H9 (cell line): ENCODE measurements at places on chromosomes 12 and 14. TPM values are rescaled to one million over a fixed set of nuclear protein-coding genes. Genes with fewer than 3 reads are reported as not detected.

RNASE2 gene
- total RNA-seq = not detected in 2 replicates

OTOGL gene
- 0.11 and 0.24 TPM in 2 replicates for total RNA-seq

ADCY6 gene
- 30.2 and 31.1 TPM in 2 replicates for total RNA-seq

CCDC197 gene
- not detected in 2 replicates for total RNA-seq

RIMBP2 gene
- 0.70 TPM in 2 replicates for total RNA-seq

DNA sequence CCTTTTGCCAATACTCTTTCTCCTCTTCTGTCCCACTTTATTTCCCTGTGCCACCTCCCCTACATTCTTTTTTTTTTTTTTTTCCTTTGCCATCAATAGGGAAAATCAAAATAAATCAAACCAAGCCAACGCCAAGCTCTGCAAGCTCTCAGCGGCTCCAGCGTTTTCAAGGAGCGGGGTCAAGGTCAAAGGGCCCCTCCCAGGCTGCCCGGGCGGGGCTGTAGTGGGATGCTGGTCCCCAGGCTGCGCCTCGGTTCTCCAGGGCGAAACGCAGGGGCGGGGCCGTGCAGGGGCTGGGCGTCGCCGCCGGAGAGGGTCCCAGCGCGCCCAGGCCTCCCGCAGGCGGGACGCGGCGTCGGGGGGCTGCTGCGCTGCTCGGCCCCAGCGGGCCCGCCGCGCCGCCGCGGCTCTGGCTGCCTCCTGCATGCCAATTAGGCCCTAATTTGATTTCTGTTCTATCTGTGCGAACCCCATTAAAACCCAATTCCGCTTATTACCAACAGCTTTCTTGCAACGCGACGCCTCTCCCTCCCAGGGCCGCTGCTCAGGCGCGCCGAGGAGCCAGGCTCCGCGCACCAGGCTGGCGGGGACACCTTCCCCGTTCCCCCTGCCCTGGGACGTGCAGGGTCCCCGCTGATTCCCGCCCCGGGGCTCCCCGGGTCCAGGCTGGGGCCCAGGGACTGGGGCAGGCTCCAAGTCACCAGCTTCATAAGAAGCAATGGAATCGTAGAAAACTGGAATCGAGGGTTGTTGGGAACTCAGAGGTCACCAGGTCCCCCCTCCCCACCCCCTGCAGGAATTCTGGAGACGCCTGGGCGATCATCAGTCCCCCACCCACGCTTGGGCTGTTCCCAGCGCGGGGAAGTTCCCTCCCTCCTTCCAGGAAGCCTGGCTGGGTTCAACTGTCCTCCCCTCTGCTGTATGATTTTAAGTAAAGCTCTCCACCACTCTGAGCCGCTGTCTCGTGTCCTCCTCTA lies 50.7 kb upstream of the MAP1LC3B2 start:
- no peaks in the 10 kb centered on the region for H3K36me3 ChIP-seq
- H3K4me3 ChIP-seq = peak overlapping the region; percentile 69
- H3K27me3 ChIP-seq = no peaks in the 10 kb centered on the region; the same call in none of the 2 replicates
- no peak overlapping the region for H3K27ac ChIP-seq
- H3K4me1 ChIP-seq = no peaks in the 10 kb centered on the region

- DNase-seq = no peak
- no peaks in the 10 kb centered on the region; the same call in 2 of the 3 replicates for H3K36me3 ChIP-seq
- no peaks in the 10 kb centered on the region for H3K4me1 ChIP-seq
- no peak overlapping the region for H3K27ac ChIP-seq
- peaks cover 20% of the 10 kb centered on the region for H3K27me3 ChIP-seq
Measured at GRCh38 chr14:77270361-77271112, 469 bp downstream of the NGB start.

GRCh38 chr12:29159661-29160060 lies 10.6 kb downstream of the FAR2 start:
- H3K4me3 ChIP-seq = no peak overlapping the region
- no peaks in the 10 kb centered on the region for H3K4me1 ChIP-seq
- no peaks in the 10 kb centered on the region for H3K36me3 ChIP-seq
- H3K27ac ChIP-seq = no peak overlapping the region

DNA sequence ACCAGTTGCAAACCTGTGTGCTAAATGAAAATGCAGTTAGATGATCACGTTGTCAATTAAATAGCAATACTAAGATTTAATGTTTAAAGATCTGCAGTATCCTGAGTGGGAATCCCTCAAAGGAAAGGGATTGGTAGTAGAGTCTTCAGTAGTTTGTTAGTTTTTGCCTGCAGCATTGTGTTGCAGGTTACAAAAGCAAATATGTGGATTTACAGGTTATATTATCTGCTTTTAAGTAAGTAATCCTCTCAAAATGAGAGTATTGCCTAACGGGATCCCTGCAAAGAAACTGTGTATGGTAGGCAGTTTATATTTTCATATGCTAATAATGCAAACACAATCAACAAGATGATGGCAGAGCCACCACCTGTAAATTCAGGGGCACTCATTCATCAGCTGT lies 72.2 kb upstream of the OSBPL8 start:
- H3K4me1 ChIP-seq = peaks cover 4% of the 10 kb centered on the region; the same call in 1 of the 2 replicates
- H3K27me3 ChIP-seq = no peaks in the 10 kb centered on the region
- no peaks in the 10 kb centered on the region for H3K36me3 ChIP-seq
- H3K27ac ChIP-seq = no peak overlapping the region
- no peak for DNase-seq

DNA sequence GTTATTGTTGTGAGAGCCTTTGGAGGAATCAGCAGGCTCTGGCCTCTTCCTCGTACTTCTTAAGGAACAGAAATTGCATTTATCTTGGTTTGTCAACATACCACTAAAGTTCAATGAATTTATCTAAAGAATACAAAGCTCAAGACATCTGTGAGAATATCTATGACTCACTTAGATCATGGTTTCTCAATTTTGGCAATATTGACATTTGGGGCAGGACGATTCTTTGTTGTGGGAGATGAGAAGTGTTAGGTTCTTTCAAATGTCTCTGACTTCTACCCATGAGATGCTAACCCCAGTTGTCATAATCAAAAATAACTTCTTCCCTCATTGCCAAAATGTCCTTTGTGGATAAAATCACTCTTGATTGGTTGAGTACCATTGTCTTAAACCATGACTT lies 1190.3 kb downstream of the GALC start:
- no peaks in the 10 kb centered on the region for H3K36me3 ChIP-seq
- H3K4me3 ChIP-seq = no peak overlapping the region
- no peak for DNase-seq
- H3K27me3 ChIP-seq = no peaks in the 10 kb centered on the region
- H3K27ac ChIP-seq = no peak overlapping the region

DNA sequence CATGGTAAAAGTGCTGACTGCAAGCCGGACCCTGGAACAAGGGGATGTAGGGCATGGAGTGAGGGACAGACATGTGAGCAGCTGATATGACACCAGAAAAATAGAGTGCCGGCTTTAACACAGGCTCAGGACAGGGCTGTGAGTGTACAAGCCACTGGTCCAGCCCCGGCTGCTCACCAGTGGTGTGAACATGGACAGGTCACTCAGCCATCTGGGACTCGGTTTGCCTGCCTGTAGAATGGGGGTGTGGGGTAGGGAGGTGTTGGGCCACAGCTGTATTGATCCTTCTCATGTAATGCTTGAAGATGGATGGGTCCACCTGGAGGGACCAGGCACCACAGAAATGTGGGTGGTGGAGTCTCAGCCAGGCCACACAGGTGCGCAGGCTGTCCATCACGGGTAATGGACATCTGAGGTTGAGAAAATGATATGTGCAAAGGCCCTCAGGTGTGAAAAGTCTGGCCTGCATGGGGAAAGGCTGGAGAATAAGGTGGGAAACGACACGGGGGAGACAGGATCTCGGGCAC lies 10.6 kb upstream of the KRT74 start:
- no peak overlapping the region; the same call in 2 of the 3 replicates for H3K4me3 ChIP-seq
- DNase-seq = no peak
- no peaks in the 10 kb centered on the region for H3K4me1 ChIP-seq
- no peak overlapping the region for H3K27ac ChIP-seq
- H3K27me3 ChIP-seq = no peaks in the 10 kb centered on the region

- no peaks in the 10 kb centered on the region for H3K27me3 ChIP-seq
- DNase-seq = no peak
- H3K27ac ChIP-seq = no peak overlapping the region
- H3K4me1 ChIP-seq = no peaks in the 10 kb centered on the region
- no peaks in the 10 kb centered on the region for H3K36me3 ChIP-seq
- H3K4me3 ChIP-seq = no peak overlapping the region
Measured at GRCh38 chr14:101711041-101711856, 50.3 kb upstream of the PPP2R5C start.

- no peaks in the 10 kb centered on the region for H3K27me3 ChIP-seq
- peaks cover 3% of the 10 kb centered on the region; the same call in 1 of the 2 replicates for H3K4me1 ChIP-seq
- no peak overlapping the region for H3K27ac ChIP-seq
- H3K4me3 ChIP-seq = no peak overlapping the region
Measured at GRCh38 chr12:111578276-111578970, 20.7 kb downstream of the ATXN2 start.

DNA sequence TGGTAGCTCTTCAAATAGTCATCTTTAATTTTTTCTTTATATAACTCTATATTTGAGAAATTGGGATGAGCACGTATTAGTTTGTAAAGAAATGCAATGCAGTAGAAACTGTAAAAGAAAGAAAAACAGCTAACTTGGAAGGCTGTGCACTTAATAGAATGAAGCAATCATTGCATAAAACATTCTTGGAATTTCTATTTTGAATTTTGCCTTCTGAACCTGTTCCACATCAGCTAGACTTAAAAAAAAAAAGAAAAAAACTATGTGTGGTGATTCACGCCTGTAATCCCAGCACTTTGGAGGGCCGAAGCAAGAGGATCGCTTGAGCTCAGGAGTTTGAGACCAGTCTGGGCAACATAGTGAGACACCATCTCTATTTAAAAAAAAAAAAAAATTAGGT lies 29.4 kb downstream of the SCN8A start:
- H3K36me3 ChIP-seq = peaks cover 8% of the 10 kb centered on the region
- H3K4me3 ChIP-seq = no peak overlapping the region
- H3K4me1 ChIP-seq = no peaks in the 10 kb centered on the region
- no peak overlapping the region for H3K27ac ChIP-seq
- no peak for DNase-seq

DNA sequence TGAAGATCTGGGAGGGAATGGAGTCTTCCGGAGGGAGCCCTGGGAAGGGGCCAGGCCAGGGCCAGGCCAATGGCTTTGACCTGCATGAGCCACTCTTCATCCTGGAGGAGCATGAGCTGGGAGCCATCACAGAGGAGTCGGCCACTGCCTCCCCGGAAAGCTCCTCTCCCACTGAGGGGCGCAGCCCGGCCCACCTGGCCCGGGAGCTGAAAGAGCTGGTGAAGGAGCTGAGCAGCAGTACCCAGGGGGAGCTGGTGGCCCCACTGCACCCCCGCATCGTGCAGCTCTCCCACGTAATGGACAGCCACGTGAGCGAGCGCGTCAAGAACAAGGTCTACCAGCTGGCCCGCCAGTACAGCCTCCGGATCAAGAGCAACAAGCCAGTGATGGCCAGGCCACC lies 37.7 kb downstream of the PLEKHG3 start:
- no peaks in the 10 kb centered on the region for H3K4me1 ChIP-seq
- no peaks in the 10 kb centered on the region for H3K27me3 ChIP-seq
- DNase-seq = no peak
- no peak overlapping the region for H3K27ac ChIP-seq
- peaks cover 68% of the 10 kb centered on the region for H3K36me3 ChIP-seq

DNA sequence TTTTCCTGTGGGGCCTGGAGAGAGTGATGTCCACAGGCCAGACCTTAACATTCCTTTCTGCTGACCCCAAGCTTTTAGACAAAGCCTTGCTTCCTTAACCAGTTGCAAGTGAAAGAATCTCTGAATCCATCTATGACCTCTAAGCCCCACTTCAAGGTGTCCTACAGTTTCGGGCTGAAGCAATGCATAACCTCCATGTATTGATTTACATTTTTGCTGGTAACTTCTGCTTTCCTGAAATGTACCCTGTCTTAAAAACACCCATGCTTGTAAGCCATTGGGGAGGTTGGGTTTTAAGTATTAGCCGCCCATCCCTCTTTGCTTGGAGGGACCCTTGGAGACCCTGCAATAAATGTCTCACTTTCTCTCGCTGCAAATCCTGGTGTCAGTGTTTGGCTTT lies 190.6 kb downstream of the VRK1 start:
- no peak for DNase-seq
- no peak overlapping the region for H3K4me3 ChIP-seq
- no peak overlapping the region for H3K27ac ChIP-seq
- no peaks in the 10 kb centered on the region for H3K36me3 ChIP-seq
- no peaks in the 10 kb centered on the region for H3K27me3 ChIP-seq

DNA sequence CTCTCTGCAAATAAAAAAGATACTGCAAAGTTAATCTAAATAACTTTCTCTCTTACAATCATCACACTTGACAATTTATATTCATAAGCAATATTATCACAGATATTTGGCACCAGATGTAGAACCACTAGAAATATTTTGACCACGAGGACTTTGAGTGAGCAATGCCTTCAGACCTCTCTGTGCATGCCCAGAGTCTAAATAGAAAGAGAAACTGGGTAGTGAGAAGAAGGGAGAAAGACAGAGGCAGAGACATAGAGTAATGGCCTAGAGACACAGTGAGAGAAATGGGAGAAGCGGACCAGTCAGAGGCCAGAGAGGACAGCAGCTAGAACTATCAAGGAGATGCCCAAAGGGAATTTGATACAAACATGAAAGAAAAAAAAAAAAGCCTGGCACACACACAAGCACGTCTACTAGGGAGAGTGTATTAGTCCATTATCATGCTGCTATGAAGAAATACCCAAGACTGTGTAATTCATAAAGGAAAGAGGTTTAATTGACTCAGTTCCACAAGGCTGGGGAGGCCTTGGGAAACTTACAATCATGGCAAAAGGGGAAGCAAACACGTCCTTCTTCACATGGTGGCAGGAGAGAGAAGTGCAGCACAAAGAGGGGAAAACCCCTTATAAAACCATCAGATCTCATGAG lies 41.1 kb downstream of the BMP4 start:
- no peaks in the 10 kb centered on the region for H3K27me3 ChIP-seq
- DNase-seq = no peak
- H3K4me1 ChIP-seq = no peaks in the 10 kb centered on the region
- H3K27ac ChIP-seq = no peak overlapping the region
- H3K4me3 ChIP-seq = no peak overlapping the region

DNA sequence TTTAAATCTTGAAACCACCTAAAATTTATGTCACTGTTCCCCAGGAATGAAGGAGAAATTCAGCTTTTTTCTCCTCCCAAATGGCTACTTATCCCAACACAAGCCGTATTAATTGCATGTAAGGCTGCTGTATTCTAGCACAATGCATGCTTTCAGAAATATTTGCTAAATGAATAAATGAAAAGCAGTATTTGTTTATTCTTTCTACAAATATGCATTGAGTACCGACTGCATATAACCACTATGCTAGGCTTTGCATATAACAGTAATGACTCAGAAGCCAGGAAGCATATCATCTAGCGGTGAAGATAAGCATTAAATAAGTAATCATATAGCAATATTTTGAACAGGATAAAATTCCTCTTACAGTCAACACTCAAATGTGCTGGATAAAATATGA lies 5.7 kb upstream of the LRR1 start:
- H3K36me3 ChIP-seq = no peaks in the 10 kb centered on the region
- H3K27me3 ChIP-seq = no peaks in the 10 kb centered on the region
- no peaks in the 10 kb centered on the region for H3K4me1 ChIP-seq
- H3K4me3 ChIP-seq = no peak overlapping the region
- no peak for DNase-seq

GRCh38 chr14:86442135-86442534 lies 912.2 kb downstream of the FLRT2 start:
- no peak for DNase-seq
- H3K4me3 ChIP-seq = no peak overlapping the region
- H3K27ac ChIP-seq = no peak overlapping the region
- no peaks in the 10 kb centered on the region for H3K36me3 ChIP-seq
- H3K4me1 ChIP-seq = no peaks in the 10 kb centered on the region
